Breast epithelium (tissue), 4 donors: ENCODE measurements at places on chromosomes 3 and 15. TPM values are rescaled to one million over a fixed set of nuclear protein-coding genes. Genes with fewer than 3 reads are reported as not detected.

DNA sequence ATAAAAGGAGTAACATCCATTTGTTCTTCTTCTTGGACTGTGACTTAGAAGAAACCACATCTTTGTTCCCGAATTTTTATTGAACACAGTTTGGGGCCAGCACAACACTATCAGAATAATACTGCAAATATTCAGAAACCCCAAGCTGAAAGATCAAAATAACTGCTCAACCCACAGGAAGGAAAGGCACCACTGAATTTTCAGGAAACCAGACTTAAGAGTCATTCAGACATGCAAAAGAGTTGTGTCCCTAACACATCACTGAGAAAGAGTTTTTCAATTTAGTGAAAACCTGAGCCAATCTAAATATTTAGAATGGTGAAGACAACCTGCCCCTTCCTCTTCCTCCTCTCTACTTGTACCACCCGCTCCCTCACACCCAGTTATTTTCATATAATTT lies 295.0 kb upstream of the RORA start:
- no peak for DNase-seq

GRCh38 chr3:52444860-52445793 lies at the start of gene SEMA3G:
TSS of gene SEMA3G (minus strand) at chr3:52445103. CDS start at chr3:52445027, 76 bp downstream.
- DNase-seq: peak; percentile 83

DNA sequence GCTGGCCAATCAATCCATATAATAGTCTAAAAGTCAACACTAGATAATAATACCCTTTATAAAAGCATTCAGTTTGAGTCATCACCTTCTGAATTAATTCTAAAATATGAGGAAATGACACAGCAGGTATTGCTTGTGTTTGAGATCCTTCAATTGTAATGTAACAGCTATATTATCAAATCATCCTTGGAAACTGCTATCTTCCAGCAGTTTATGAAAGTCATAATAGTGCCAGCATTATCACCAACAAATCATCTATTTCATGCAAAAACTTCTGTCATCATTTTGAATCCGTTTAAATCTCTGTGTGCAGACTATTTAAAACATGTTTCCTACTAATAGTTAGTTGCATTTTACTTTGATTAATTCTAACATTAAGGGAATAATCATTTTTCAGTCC lies 468.7 kb downstream of the CADM2 start:
- DNase-seq: no peak

DNA sequence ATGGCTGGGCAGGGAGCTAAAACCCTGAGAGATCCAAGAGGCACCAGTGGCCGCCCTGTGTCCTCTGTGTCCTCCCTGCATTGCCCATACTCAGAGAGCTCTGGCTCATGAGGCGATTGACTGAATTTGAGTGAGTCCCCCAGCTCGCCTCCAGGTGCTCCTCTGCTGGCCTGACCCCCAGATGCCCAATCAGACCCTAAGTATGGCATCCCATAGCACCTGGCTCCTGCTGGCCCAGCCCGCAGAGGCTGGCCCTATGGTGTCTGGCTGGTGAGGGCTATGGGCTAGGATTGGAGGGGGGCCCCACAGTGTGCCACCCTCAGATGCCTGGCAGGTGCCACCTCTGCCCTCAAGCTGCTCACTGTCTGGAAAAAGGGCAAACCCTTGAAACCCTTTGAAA lies 1.6 kb upstream of the TKT start:
- no peak for DNase-seq

DNA sequence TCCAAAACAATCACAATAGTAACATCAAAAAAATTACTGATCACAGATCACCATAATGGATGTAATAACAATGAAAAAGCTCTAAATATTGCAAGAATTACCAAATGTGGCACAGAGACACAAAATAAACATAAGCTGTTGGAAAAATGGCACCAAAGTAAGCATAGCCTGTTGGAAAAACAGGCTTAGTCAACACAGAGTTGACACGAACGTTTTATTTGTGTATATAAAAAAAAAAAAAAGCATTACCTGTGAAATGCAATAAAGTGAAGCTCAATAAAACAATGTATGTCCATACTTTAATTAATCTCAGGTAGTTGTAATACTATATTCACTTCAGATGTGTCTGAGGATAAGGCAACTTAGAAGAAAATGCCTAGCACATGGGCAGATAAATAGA lies 77.1 kb downstream of the NR1I2 start:
- no peak for DNase-seq

GRCh38 chr15:73989001-73989798 lies 2.9 kb downstream of the STOML1 start:
- DNase-seq: no peak

DNA sequence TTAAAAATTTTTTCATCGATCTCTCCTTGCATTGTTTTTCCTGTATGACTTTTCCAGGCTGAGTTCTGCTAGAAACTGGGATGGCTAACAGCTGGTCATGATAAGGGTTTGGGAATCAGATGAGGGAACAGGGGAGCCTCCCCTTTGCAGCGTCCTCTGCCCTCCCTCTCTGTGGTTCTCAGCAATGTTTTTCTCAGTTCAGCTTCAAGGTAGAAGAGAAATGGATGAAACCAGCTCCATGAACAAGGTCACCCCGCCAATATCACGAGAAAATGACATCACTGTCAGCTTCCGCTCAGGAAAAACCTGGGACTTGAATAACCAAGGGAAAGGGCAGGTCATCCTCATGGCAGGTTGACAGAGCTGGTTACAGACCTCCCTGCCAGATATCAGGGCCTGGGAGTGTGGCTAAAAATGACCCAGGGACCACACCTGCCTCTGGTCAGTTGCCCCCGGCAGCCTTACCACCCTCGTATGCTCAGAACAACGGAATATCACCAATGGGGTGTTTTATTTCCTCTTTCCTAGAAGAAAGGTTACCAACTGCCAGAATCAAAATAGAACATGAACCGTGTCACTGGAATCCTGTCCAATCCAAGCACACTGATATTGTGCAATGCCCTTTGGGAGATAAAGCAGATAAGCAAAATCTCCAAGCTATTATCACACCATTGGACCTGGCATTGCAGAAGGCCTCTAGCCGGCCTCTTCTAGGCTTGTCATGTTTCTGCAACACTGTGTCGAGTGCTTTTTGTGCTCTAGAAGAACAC lies 26.1 kb downstream of the LSM3 start:
- no peak for DNase-seq

DNA sequence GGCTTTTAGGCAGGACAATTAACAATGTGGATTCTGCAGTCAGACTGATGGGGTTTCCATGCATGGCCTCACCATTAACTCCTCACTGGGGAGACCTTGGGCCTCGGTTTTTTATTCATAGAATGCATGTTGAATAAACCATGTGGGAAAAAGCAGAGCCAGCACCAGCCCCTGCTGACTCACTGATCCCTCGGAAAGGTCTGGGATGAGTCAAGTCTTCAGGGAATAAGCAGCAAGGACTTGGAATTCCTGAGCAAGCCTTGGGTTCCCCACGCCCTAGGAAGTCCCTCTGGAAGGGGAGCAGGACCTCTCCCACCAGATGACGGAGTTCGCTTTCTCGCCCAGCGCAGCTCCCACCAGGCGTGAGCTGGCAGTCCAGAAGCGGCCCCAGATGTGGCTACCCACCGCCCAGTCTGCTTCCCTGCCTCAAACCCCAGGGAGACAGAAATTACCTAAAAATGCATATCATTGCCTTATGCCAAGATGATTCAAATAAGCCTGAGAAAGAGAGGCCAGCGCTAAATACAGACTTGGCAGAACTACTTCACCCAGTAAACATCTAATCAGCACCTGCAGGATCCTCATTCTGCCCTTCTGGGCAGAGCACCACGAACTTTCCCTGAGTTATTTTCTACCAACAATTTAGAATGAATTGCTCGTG lies 45.4 kb downstream of the BTD start:
- DNase-seq: no peak

DNA sequence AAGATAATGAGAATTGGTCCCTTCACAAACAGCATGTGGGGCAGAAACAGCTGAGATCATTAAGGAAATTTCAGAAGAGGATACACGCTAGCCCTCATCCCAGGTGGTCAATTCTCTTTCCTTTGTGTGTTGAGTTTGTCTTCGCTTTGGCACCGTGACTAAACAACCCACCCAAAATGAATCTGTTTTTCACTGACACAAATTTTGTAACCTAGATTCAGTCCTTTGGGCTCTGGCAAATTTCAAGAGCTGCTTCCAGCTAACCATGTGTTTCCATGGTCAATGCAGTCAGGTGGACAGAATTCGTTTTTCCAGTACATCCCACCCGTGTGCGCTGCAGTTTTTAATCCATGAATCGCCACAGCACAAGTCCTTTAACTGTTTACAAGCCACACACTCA lies 435.4 kb downstream of the WDR72 start:
- no peak for DNase-seq

GRCh38 chr3:45515999-45516725 lies 78.4 kb upstream of the LIMD1 start:
- no peak for DNase-seq

DNA sequence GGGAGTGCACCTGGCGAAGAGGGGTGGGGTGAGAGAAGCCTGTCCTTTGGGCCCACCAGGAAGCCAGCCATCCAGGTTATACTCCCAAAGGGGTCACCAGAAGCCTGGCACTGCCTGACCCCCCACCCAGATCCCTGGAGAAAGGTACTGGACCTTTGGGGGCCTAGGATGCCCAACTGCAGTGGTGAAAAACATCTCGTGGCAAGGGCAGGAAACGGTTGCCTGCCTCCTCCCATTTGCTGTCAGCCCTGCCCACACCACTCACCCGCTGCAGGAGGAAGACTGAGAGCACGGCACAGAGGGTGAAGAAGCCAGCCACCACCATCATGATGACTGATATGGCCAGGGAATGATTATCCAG lies 2.2 kb upstream of the ULK3 start:
- DNase-seq: no peak

DNA sequence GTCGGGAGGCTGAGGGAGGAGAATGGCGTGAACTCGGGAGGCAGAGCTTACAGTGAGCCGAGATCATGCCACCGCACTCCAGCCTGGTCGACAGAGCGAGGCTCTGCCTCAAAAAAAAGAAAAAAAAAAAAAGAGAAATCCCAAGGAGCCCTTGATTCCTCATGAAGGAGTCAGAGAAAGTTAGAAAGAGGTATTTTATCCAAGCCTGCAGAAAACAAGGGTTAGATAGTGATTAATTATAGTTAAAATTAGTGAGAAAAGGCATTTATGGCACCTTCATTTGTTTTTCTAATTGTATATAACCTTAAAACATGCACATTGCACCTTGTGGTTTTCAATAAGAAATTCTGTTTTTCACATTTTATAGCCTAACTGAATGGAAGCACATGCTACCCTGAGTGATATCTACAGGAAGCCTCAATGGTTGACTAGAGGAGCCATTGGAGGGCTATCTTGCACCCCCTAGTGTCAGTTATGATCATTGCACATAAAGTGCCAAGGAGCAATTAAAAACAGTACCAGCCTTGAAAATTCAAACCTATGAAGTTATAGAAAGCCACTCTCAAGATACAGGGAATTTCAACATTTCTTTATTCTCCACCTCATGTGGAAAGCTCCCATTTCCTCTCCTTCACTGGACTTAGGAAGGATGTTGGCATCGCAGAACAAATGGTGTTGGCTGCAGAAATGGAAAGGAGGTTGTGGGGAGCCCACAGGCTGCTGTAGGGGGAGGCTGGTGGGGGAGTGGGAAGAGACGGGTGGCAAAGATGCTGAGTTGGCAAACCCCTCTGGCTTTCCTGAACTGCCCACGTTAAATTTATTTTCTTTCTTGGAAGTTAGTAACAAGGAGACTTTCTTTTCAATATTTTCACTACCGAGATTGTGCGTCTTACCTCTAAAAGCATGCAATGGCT lies 48.5 kb downstream of the ITGA11 start:
- no peak for DNase-seq

DNA sequence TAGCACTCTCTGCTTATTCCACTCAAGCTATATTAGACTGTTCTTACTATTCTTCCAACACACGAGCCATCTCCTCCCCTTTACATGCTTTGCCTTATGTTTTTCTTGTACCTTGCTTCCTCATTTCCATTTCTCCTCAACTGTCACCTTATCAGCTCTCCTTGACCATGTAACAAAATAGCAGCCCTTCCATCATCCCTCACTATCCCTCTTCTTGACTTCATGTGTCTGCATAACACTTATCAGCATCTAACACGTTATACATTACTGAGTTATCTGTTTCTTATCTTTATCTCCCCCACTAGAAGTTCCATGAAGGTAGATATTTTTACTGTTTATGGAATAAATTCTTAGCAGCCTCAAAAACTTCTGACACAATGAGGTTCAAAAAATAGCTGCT lies 45.3 kb downstream of the TRPM7 start:
- DNase-seq: no peak

DNA sequence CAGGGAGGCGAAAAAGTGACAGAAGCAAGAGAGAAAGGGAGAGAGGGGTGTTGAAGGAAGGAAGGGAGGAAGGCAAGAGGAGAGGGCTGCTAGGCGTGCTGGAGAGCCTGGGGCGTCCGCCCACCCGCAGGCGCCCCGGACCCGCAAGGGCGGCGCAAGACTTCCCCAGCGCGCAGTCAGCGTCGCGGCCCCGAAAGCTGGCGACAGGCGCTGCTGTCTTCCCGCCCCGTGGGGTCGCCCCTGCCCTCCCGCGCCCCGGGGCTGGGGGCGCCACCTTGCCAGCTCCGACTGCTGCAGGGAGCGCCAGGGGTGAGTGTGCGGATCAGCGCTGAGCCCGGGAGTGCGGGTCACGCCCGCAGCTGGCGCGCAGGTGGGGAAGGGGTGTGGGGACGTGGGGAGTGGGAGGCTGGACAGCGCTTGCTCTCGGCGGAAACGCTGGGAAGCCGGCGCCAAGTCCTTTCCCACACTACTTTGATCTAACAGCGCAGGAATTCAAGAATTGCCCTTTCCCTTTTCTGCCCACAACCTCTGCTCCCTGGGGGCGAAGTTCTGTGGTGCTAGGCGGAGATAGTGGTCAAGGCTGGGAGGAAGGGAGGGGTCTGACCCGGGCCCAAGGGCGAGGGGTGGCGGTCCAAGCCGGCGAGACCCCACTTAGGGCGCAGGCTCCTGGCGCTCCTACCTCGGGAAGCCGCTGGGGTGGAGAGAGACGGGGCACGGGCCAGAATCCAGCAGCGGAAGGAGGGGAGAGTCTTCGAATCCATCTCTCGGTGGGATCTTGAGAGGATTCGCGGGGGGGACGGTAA lies 266.1 kb downstream of the CGGBP1 start:
- DNase-seq: no peak

The ARIH2 gene
- total RNA-seq: 70.7 TPM

The MELTF gene
- 10.2 TPM for total RNA-seq

The GRK7 gene
- not detected for total RNA-seq

The ADAMTS17 gene
- 5.1 TPM for total RNA-seq

The RBP2 gene
- not detected for total RNA-seq

The LRRC31 gene
- not detected for total RNA-seq

The TMEM45A gene
- 24.5 TPM for total RNA-seq

The SAMMSON gene
- total RNA-seq: 0.98 TPM

The GPR149 gene
- not detected for total RNA-seq

The PIERCE2 gene
- total RNA-seq: 1.6 TPM

The PLCL2 gene
- total RNA-seq: 21.9 TPM

The PP2D1 gene
- not detected for total RNA-seq
